ENCODE measurements at places on chromosomes 4 and X. TPM values are rescaled to one million over a fixed set of nuclear protein-coding genes. Genes with fewer than 3 reads are reported as not detected.

DNA sequence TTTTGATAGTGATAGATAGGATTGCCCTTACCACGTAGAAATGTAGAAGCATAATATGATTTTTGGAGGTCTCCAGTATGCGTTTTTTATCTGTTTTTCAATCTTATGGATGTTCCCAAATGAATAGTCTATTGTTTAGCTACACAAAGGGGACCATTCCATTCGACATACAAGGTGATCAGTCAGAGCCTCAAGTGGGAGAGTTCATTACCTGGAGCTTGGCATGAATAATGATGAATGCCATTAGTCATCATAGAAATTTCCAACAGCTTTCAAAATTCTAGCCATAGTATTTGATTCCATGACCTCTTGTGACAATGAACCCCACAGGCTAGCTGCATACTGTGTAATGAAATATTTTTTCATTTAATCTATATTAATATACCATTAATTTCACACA lies 123.6 kb downstream of the PDHA2 start:
- no peaks in the 10 kb centered on the region for H3K36me3 ChIP-seq
- H3K4me1 ChIP-seq, result no peaks in the 10 kb centered on the region
- H3K27me3 ChIP-seq, result no peaks in the 10 kb centered on the region
- DNase-seq, result no peak
- H3K4me3 ChIP-seq, result no peak overlapping the region

Gene GRPR
- not detected for total RNA-seq

Gene IRS4
- total RNA-seq, result 1.5 TPM

DNA sequence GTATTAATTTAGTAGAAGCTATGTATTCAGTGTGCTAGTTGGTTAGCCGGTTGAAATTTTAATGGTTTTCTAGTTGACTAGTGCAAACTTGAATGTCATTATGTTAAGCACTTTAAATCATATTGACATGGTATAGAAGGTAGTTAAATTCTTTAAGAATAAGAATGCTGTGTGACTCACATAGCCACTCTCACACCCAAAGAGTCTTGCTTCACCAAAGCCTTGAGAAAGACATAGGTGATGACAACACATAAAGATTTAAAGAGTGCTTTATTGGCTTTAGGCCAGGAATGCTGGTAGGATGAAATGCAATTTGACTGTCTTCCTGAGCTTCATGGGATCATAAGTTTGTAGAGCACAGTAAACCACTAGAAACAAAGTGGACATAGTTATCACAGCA lies 85.3 kb downstream of the DCAF8L2 start:
- DNase-seq, result no peak
- H3K36me3 ChIP-seq, result no peaks in the 10 kb centered on the region
- H3K4me3 ChIP-seq, result no peak overlapping the region
- no peaks in the 10 kb centered on the region for H3K27me3 ChIP-seq

DNA sequence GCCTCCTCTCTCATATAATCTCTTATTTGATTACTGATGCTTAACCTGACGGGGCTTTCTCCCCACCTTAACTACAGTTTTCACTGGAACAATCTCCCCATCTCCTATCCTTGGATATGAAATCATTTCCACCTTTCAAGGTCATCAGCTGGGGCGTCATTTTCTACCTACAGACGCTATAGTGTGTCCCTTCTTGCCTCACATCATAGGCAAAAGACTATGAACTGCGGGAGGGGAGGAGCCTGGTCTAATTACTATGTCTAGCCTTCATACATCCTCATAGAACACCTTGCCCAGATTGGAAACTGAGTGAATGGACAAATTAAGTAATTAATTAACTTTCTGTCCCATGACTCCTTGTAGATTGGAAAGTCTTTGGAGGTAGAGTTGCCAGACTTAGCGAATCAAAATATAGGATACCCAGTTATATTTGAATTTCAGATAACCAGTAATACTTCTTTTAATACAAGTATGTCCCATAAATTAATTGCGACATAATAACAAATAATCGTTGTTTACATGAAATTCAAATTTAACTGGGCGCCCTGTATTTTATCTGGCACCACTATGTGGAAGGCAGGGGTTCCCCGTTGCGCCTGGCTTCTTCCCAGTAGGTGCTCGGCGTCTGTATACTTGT lies 752 bp upstream of the ATP6AP2 start:
- peaks cover 13% of the 10 kb centered on the region for H3K27me3 ChIP-seq
- peaks cover 5% of the 10 kb centered on the region for H3K4me1 ChIP-seq
- no peaks in the 10 kb centered on the region for H3K36me3 ChIP-seq
- peak overlapping the region; percentile 83 for H3K27ac ChIP-seq

- peaks cover 54% of the 10 kb centered on the region for H3K27me3 ChIP-seq
- H3K4me3 ChIP-seq, result no peak overlapping the region
- no peak for DNase-seq
Measured at GRCh38 chr4:8853249-8853648, 18.4 kb downstream of the HMX1 start.

DNA sequence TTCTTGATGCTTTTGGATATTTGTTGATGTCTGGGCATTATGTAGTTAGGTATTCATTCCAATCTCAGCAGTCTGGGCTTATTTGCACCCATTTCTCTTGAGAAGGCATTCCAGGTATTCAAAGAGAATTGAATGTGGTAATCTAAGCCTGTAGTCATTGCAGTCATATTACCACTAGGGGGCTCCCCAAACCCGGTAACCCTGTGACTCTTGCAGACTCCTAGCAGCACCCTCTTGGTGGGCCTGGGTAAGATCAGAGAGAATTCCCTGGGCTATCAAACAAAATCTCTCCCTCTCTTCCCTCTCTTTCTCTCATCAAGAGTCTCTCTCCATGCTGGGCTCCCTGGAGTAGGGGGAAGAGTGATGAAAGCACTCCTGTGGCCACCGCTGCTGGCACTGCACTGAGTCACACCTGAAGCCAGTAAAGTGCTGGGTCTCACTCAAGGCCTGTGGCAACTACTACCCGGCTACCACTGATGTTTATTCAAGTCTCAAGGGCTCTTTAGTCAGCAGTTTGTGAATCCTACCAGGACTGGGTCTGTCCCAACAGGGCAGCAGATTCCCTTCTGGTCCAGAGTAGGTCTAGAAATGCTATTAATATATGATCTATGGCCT lies 187.7 kb upstream of the NUDT10 start:
- H3K4me1 ChIP-seq, result no peaks in the 10 kb centered on the region
- H3K36me3 ChIP-seq, result no peaks in the 10 kb centered on the region
- no peak overlapping the region for H3K4me3 ChIP-seq
- no peak for DNase-seq

DNA sequence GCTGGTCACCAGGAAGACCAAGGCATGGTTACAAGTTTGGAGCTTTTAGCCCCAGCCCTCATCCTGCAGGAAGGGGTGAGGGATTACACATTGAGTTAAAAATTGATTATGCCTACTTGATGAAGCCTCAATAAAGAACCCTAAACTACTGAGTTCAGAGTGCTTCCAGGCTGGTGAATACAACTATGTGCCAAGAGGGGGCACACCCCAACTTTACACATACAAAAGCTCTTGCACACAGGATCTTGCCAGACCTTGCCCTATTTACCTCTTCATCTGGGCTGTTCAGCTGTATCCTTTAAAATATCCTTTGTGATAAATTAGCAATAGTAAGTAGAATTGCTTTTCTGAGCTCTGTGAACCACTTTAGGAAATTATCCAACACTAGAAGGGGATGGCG lies 489.3 kb downstream of the INPP4B start:
- no peak overlapping the region for H3K27ac ChIP-seq
- peaks cover 32% of the 10 kb centered on the region for H3K4me1 ChIP-seq
- no peaks in the 10 kb centered on the region for H3K36me3 ChIP-seq
- DNase-seq, result no peak
- no peak overlapping the region for H3K4me3 ChIP-seq
- H3K27me3 ChIP-seq, result no peaks in the 10 kb centered on the region

DNA sequence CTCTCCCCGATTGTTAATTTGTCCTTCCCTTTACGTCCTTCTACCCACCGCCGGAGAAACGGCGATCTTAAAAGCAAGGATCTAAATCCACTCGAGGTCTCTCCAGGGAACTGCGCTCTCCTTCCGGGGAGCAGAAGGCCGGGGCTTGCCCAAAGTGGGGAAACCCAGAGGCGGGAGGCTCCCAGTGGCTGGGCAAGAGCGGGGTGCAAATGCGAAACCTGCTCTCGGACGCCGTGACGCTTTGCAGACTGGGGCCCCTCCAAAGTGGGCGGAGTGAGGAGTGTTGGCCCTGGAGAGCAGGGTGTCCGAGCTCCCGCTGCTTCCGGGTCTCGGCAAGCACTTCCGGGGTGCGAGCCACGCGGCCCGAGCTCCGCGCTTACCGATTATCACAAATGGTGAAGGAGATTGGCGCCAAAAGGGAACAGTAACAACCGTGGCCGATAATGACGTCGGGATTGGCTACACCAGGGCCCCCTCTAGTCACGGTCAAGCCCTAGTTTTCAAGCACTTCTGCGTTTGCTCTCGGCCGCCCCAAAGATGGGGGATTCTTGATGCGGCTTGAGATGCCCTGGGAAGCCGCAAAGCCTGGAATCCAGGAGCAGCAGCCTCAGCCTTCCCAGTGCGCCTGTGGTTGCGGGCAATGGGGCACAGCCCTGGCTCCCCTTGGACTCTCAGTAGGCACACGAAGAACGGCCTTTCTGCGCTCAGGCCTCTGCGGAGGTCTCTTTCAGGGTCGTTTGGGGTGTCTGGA lies 29.0 kb downstream of the HAND2 start:
- peaks cover 2% of the 10 kb centered on the region for H3K27me3 ChIP-seq
- DNase-seq, result no peak
- no peaks in the 10 kb centered on the region for H3K4me1 ChIP-seq
- H3K36me3 ChIP-seq, result no peaks in the 10 kb centered on the region
- no peak overlapping the region for H3K27ac ChIP-seq
- peak overlapping the region; percentile 22 for H3K4me3 ChIP-seq

GRCh38 chrX:56033495-56034180 lies 198.5 kb upstream of the KLF8 start:
- H3K27ac ChIP-seq, result no peak overlapping the region
- H3K27me3 ChIP-seq, result no peaks in the 10 kb centered on the region
- H3K36me3 ChIP-seq, result no peaks in the 10 kb centered on the region
- H3K4me1 ChIP-seq, result no peaks in the 10 kb centered on the region
- H3K4me3 ChIP-seq, result no peak overlapping the region
- no peak for DNase-seq

Gene ARSJ
- total RNA-seq, result 2.0 TPM
